Chondrocyte (in vitro differentiated cells): ENCODE measurements at places on chromosomes 4 and X. TPM values are rescaled to one million over a fixed set of nuclear protein-coding genes. Genes with fewer than 3 reads are reported as not detected.

GRCh38 chrX:154396973-154397887, 947 bp upstream of the RPL10 start:
- DNase-seq, result no peak
- H3K27me3 ChIP-seq, result no peaks in the 10 kb centered on the region
- peaks cover 11% of the 10 kb centered on the region for H3K4me1 ChIP-seq

DNA sequence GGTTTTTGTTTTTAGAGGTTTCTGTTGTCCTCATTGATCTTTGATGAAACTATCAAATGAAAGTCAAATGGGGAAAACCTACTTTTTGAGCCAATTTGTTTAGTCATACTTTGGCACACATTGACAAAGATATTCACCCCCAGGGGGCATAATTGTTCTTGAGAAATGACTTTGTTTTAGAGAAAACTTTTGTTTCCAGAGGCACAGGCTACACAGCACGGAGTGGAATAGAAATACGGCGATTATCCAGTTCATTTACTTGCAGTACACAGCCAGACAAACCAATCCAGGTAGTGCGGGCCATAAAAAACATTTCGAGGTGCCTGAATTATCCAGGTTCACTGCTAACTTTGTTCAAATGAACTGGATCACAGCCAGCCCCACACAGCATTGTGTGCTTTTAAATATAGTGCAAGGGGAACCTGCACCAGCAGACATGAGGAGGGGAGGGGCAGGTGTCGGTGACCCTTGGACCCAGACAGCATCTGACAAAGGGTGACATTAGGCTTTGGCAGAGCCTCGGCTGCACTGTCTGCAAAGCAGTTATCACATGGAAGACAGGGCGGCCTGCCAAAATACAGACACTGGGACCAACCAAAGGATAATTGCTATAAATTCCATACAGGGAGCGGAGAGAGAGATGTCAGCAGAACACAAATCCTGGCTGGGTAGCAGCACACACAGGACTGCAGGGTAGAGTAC, 179.6 kb upstream of the NOCT start:
- no peak overlapping the region for H3K4me3 ChIP-seq
- H3K36me3 ChIP-seq, result no peaks in the 10 kb centered on the region
- peaks cover 18% of the 10 kb centered on the region for H3K4me1 ChIP-seq
- no peak for DNase-seq

- DNase-seq, result no peak
- no peak overlapping the region for H3K27ac ChIP-seq
- H3K4me1 ChIP-seq, result peaks cover 6% of the 10 kb centered on the region
- no peaks in the 10 kb centered on the region for H3K27me3 ChIP-seq
- peaks cover 4% of the 10 kb centered on the region for H3K36me3 ChIP-seq
- H3K4me3 ChIP-seq, result no peak overlapping the region
Observed at GRCh38 chr4:56320293-56320692, 67.0 kb downstream of the AASDH start.

DNA sequence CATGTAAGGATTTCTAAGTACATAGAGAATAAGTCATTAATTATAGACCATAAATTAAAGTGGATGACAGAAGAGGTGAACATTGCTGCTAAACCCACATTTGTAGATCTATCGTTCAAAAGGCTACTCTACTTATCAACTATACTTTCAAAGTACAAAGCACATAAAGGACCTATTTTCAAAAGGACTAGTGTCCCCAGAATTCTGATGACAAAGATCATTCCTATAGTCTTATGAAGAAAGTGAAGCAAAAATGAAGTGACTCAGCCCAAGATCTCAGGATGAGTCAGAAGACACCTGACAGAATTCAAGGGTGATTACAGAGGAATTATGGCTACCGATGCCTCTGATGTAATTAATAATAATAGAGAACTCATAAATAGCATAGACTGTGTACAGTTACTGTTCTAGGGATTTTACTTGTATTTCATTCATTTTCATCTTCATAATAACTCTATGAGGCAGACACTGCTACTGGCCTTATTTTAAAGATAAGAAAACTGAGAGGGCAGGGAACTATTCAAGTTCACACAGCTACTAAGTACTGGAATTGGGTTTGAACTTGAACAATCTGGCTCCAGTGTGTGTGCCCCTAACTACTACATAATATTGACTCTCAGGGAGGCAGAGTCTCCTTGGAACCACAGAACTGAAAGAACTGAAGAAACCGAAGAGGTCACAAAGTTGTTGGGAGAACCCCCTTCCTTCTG, 17.1 kb downstream of the USP46 start:
- no peak overlapping the region for H3K4me3 ChIP-seq
- H3K36me3 ChIP-seq, result no peaks in the 10 kb centered on the region
- no peaks in the 10 kb centered on the region for H3K27me3 ChIP-seq
- peaks cover 41% of the 10 kb centered on the region for H3K4me1 ChIP-seq
- DNase-seq, result no peak

GRCh38 chr4:6901669-6902317, 7.8 kb upstream of the TBC1D14 start:
- no peak overlapping the region for H3K4me3 ChIP-seq
- no peak overlapping the region for H3K27ac ChIP-seq
- no peaks in the 10 kb centered on the region for H3K36me3 ChIP-seq
- DNase-seq, result no peak
- H3K27me3 ChIP-seq, result no peaks in the 10 kb centered on the region

DNA sequence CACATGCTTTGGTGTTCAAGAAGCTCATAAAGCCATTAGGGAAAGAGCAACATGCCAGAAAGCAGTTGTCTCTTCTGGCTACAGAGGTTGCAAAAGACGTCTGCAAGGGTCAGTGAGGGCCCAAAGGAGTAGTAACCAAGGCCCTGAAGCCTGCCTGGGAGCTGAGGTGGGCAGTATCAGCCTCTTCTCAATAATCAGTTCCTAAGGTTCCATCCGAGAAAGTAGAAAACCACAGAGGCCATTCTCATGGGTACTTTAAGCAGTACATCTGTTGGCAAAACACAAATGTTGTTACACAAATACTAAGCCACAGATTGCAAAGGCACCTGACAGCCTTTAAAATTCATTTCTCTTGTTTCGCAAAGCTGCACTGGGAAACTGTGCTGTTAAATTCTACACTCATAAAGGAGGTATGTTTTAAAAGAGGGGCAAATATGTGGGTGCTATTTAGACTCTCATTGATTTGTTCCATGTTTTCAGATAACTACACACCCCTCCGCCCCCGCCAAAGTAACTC, 37.7 kb downstream of the MECP2 start:
- peak overlapping the region; percentile 13 for H3K27ac ChIP-seq
- peaks cover 45% of the 10 kb centered on the region for H3K4me1 ChIP-seq
- no peaks in the 10 kb centered on the region for H3K27me3 ChIP-seq
- no peak overlapping the region for H3K4me3 ChIP-seq
- H3K36me3 ChIP-seq, result no peaks in the 10 kb centered on the region

- H3K4me3 ChIP-seq, result no peak overlapping the region
- no peak for DNase-seq
- H3K27me3 ChIP-seq, result no peaks in the 10 kb centered on the region
- H3K4me1 ChIP-seq, result peaks cover 5% of the 10 kb centered on the region
- H3K36me3 ChIP-seq, result peaks cover 9% of the 10 kb centered on the region
- H3K27ac ChIP-seq, result no peak overlapping the region
Observed at GRCh38 chr4:42078184-42078801, 74.2 kb downstream of the BEND4 start.

- H3K4me3 ChIP-seq, result no peak overlapping the region
- H3K4me1 ChIP-seq, result peaks cover 25% of the 10 kb centered on the region
- peak overlapping the region; percentile 80 for H3K27ac ChIP-seq
- H3K27me3 ChIP-seq, result no peaks in the 10 kb centered on the region
Observed at GRCh38 chr4:101977076-101977475, 186.5 kb downstream of the BANK1 start.

DNA sequence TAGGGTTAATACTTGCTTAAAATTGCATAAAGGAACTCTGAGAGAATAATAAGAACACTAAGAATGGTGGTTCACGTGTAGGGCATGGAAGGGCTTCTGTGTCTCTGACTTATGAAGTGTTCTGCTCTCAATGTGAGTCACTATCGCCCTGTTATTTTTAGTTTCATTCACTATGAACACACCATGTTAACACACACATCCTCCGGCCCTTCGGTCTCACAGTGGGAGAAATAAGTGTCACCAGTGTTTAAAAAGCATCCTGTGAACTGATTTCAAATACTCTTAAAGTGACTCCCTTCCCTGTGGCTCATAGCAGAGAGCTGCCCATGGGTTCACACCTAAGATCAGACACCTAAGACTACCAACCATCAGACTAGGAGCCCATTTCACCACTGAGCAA, 33.8 kb upstream of the FGFBP2 start:
- H3K4me3 ChIP-seq, result no peak overlapping the region
- H3K27me3 ChIP-seq, result peaks cover 2% of the 10 kb centered on the region
- no peaks in the 10 kb centered on the region for H3K36me3 ChIP-seq
- H3K4me1 ChIP-seq, result peaks cover 5% of the 10 kb centered on the region
- DNase-seq, result no peak

DNA sequence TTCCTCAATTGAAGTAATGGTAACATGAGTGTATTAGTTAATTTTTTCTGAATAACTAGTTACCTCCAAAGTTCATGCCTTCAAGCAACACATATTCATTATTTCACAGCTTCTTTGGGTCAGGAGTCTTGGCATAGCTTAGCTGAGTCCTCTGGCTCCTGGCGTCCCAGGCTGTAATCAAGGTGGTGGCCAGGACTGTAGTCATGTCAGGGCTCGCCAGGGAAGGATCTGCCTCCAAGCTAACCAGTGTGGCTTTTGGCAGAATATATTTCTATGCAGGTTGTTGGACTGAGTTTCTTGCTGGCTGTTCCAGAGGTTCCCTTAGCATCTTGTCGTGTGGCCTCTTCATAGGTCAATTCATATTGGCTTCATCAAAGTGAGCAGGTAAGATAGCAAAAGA, 10.0 kb upstream of the HS3ST1 start:
- DNase-seq, result no peak
- no peaks in the 10 kb centered on the region for H3K36me3 ChIP-seq
- no peak overlapping the region for H3K4me3 ChIP-seq
- H3K27ac ChIP-seq, result no peak overlapping the region

DNA sequence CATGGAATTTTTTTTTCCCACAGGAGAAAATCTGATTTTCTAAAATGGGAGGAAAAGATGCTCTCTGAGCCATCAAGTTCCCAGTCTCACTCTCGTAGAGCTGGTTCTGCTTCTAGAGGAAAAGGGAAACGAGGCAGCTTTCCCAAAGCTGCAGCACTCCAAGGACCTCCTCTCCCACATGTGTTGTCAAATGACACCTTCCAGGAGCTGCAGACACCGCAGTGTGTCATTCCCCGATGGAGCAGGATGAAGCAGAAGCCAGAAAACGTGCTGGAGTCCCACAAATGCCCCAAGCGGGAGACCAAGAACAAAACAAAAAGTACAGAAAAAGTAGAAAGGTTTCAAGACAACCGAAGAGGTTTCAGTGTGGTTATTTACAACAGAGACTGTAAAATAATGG, 348.1 kb downstream of the ARHGAP10 start:
- H3K27ac ChIP-seq, result peak overlapping the region; percentile 10
- no peak for DNase-seq
- peaks cover 8% of the 10 kb centered on the region for H3K4me1 ChIP-seq
- H3K27me3 ChIP-seq, result no peaks in the 10 kb centered on the region
- peaks cover 72% of the 10 kb centered on the region for H3K36me3 ChIP-seq

DNA sequence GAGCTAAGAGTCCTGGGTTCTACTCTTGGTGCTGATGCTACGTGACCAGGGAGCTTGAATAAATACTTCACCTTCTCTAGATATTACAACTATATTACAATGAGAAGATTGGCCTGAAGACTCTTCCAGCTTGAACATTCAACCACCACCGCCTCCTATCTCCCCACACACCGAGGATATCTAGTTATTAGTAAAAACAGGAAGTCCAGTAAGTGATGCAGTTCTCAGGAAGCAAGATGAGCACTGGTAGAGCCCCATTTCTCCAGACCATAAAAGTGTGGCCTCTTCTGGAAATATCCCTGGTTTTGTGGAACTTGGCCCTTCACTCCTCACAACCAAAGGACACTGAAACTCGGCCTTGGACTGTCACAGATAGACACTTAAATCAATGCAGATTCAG, 18.5 kb downstream of the PJA1 start:
- H3K27ac ChIP-seq, result no peak overlapping the region
- H3K27me3 ChIP-seq, result no peaks in the 10 kb centered on the region
- H3K36me3 ChIP-seq, result no peaks in the 10 kb centered on the region
- H3K4me1 ChIP-seq, result no peaks in the 10 kb centered on the region
- no peak overlapping the region for H3K4me3 ChIP-seq
- no peak for DNase-seq

DNA sequence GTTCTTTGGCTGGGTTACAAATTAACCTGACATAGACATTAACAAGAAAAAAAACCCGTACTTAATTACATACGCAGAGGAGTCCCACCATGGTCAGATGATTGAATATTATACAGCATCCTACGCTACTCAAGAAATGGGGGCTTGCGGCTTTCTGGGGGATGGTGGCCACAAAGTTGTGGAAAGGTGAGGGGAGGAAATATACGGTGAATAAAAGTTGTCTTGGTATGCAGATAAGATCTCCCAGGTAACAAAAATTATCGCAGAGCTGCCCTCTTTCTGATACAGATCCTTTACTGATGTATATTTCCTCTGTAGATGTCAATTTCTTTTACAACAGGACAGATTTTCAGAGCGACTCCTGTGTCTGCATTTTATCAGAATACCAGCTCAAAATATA, 890 bp downstream of the DCAF16 start:
- peaks cover 63% of the 10 kb centered on the region for H3K4me1 ChIP-seq
- H3K27ac ChIP-seq, result peak overlapping the region; percentile 99
- DNase-seq, result no peak
- no peaks in the 10 kb centered on the region for H3K36me3 ChIP-seq
- H3K4me3 ChIP-seq, result peak overlapping the region; percentile 94
- no peaks in the 10 kb centered on the region for H3K27me3 ChIP-seq

DNA sequence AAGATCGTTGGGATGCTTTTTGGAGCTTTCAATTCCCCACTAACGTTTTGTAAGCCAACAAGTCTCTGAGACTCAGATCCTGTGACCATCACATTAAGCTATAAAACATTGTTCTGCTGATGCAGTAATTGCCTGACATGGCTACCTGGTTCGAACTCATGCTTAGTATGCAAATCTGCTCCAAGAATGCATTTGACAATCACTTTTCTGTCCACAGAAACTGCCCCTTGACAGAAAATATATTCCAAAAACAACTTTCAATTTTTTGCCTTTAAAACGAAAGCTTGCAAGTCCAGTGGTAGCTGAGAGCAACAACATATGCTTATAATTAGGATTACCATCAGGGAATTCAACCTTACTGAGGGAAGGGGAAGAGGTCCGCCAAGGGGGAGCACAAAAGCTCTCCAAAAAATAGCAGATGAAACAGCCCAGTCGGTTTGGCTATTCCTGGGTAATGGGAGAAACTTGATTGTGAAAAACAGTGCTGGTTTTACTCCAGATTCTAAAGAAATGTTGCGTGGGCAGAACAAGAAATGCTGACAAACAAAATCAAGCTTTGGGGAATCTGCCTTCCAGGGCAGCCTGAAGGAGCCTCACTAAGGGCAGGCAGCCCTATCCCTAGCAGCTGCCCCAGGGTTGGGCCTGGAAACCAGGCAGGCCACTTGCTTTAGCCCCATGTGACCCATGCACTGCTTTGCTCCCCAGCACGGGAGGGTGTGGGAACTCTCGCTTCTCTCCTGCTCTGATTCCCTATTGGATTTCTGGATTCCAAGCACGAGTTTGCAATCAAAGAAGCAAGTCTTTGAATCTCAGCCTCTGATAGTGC, 160.7 kb upstream of the LDB2 start:
- no peaks in the 10 kb centered on the region for H3K36me3 ChIP-seq
- no peak for DNase-seq
- no peaks in the 10 kb centered on the region for H3K27me3 ChIP-seq
- no peak overlapping the region for H3K27ac ChIP-seq
- no peak overlapping the region for H3K4me3 ChIP-seq
- peaks cover 15% of the 10 kb centered on the region for H3K4me1 ChIP-seq

Gene FANCB
- 3.0 to 7.1 TPM (median 3.2 TPM) in 3 replicates for total RNA-seq

Gene NHS
- 11.5 to 14.9 TPM (median 12.8 TPM) in 3 replicates for total RNA-seq

Gene ALAS2
- not detected in 3 replicates for total RNA-seq

Gene FHIP1A
- 1.7 to 4.8 TPM (median 1.8 TPM) in 3 replicates for total RNA-seq

Gene NEIL3
- total RNA-seq, result 1.5 to 2.5 TPM (median 1.7 TPM) in 3 replicates

Gene ABCG2
- 0.08 to 0.40 TPM (median 0.24 TPM) in 3 replicates for total RNA-seq
